Activated CD4-positive, CD25-positive, alpha-beta regulatory T cell treated with anti-CD3 and anti-CD28 coated beads, Interleukin-2, amount 50 U/mL, for 72 hours (primary cell): ENCODE measurements at places on chromosomes 3 and 15.

GRCh38 chr3:78867409-78868372, 900.1 kb downstream of the ROBO1 start:
- DNase-seq = no peak

- DNase-seq = no peak
Observed at GRCh38 chr3:149163066-149163465, 33.6 kb downstream of the HPS3 start.

DNA sequence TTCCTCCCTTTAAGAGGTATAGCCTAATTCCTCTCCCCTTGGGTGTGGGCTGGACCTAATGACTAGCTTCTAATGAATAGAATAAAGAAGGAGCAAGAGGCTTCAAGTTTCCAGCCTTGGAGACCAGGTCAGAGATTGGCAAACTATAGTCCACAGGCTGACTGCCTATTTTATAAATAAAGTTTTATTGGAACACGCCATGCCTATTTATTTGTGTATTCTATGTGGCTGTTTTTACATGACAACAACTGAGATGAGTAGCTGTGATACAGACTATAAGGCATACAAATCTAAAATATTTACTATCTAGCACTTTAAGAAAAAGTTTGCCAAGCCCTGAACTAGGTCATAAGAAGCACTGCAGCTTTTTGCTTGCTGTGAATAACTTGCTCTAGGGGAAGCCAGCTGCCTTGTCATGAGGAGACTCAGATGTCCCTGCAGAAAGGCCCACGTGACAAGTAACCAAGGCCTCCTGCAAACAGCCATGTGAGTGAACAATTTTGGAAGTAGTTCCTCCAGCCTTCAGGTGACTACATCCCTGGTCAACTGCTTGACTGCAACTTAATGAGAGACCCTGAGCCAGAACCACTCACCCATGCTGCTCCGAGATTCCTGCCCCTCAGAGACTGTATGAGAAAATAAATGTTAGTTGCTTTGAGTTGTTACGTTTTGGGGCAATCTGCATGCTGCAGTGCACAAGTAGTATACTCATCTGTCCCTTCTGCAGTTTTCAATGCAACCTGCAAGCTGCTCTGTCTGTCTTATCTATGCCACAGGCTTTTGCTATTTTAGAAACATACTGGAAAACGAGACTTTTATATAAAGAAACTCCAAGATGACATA, 21.1 kb upstream of the MAP3K13 start:
- no peak for DNase-seq

GRCh38 chr3:58748024-58748423, 81.5 kb upstream of the FAM3D start:
- DNase-seq = no peak

- no peak for DNase-seq
Observed at GRCh38 chr3:170354760-170355159, 2.8 kb upstream of the SKIL start.

- no peak for DNase-seq
Observed at GRCh38 chr3:190645932-190646460, 132.1 kb downstream of the IL1RAP start.

- DNase-seq = no peak
Observed at GRCh38 chr3:107524326-107524840, 1.6 kb downstream of the BBX start.

DNA sequence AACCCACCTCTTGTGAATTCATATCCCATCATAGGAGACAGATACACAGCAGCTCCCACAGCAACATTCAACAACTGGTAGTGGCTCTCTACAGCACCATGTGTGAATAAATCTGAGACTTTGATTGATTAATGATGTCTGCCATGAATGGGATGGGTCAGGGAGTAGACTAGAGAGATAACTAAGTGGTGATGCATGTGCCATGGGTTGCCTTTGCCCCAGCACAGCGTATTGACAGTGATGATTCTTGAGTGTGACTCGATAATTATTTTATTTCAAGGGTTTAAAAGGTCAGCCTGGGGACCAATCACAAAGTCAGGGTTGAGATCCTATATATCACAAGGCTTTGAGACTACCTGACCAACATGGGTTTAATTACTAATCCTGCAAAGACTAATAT, 295.9 kb downstream of the PTPRG start:
- DNase-seq = no peak

GRCh38 chr15:68450192-68450591, 18.2 kb upstream of the ITGA11 start:
- DNase-seq = no peak

- DNase-seq = no peak
Observed at GRCh38 chr3:99470841-99471240, 167.6 kb upstream of the COL8A1 start.

DNA sequence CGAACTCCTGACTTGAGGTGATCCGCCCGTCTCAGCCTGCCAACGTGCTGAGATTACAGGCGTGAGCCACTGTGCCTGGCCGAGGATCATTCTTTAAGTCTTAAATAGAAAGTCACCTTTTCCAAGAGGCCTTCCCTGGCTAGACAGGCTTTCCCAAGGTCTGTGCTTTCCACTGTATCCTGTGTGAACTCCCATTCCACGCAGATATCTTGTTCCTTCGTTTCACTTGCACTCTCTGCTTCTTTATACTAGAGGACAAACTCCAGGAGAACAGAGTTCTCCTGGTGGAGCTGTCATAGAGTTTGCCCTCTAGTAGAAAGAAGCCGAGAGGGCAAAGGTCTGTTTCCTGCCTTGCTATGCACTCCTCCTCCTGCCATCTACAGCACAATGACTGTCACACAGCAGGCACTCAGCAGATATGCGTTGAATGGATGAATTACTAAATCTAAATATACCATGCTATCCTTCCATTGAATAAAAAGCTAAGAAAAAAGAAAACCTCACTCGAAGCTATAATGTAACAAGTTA, 211.2 kb downstream of the FOXP1 start:
- no peak for DNase-seq

GRCh38 chr15:93617443-93617842, 528.4 kb upstream of the RGMA start:
- DNase-seq = no peak
